ENCODE measurements at places on chromosomes 3 and 15.

DNA sequence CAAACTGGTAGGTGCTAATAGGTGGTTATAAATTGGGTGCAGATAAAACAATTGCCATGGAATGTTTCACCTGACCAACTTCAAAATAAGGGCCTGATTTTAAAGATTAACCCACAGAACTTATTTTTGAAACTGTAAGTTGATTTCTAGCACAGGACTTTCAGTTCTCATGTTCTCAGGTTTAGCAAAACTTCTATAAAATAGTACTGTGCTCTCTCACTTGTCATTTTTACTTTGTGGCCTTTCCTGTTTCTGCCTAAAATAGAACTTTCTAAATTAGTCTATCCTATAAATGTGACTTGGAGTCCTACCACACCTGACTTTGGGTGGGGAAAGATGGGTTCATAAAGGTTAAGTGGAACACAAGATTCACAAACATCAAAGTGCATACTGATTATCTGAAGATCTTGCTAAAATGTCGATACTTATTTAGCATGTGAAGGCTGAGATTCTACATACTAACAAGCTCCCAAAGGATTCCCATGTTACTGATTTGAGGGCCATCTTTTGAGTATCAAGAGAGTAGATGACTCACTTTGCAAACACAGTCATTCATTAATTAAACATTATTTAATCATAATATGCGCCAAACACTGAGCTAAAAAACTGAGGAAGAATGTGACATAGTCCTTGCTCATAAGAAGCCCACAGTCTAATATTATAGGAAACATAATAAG lies 38.6 kb downstream of the BTLA start:
- DNase-seq = no peak

DNA sequence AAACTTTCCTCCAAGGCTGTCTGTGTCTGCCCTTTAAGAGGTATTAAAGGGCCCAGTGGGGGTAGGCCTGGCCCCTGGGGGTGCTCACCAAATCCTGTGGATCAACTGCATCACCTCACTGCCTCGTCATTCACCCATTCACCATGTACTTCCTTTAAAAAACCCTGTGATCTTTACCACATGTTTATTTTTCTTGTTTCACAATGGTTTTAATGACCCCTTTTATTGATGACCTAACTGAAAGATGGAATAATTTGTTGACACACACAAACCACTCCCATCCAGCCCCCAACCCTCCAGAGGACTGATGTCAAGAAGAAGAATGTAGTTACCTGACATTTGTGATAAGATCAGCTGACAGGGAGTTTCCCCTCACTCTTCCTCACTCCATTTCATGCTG lies 40.8 kb downstream of the KCNAB1 start:
- no peak for DNase-seq

DNA sequence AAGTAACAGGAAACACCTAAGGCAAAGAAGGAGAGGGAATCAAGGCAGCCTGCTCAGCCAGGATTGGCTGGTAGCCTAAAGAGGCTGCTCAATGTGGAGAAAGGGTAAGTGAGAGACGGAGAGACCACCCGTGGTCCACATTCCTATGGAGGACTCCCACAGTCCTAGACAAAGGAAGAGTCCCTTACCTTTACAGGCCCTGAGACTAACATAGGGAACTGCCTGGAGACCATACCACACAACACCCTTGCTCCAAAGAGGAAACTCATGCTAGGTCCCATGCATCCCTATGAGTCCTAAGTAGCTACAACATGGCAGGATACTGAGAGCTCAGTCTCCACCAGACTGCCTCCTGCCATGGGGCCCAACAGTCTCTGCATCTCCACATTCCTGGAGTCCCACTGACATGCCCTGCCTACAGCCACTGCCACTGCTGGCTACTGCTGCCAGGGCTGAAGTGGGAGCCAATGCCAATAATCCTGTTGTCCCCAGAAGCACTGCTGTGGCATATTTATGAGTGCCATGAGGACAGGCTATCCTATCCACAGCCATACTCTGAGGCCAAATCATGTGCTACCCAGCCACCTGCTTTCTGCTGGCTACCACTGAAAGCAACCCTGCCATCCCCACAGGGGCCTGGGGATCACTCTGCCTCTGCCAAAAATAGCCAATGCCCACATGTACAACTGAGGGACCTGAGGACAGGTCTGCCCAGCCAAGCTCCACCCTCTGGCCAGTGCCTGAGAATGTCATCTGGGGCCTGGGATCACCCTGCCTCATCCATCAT lies 45.0 kb downstream of the COPS2 start:
- DNase-seq = no peak

DNA sequence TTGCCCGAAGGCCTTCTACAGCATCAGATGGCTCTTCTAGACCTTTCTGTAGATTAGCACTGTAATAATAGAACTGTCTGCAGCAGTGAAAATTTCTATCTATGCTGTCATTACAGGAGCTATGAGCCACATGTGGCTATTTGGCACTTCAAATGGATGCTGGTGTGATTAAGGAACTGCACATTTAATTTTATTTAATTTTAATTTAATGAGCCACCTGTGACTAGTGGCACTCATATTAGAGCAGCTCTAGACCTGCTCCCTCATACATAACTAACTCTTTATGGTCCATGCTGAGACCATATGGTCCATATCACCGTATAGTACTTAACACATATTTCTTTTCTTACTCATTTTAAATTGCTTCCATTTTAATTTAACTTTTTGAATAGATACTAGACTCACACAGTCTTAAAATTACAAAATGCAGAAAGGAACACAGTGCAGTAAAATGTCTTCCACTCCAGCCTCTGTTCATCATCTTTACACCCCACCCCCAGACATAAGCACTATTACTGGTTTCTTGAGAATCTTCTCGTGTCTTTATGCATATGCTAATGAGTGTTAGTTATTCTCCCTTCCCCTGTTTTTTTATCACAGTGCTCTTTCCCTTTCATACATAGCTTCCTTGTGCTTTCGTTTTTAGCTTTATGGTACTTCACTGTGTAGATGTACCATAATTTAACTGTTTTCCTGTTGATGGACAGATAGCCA lies 9.6 kb downstream of the LSM3 start:
- DNase-seq = no peak

DNA sequence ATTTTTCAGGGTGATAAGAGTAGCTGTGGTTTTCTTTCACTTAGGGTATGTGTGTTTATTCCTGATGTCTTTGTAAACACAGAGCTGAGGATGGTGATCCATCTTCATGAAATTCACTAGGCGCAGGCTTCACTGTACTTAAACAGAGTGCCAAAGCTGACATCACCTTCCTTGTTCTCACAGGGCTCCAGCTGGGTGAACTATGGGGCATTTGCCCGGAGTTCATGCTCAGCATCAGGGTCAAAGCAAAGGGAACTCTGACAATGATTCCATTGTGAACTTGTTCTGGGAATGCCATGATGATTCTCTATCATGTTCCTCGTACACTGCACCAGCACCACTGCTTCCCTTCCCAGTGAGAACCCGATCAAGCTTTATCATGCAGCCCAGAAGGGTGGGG lies 184.8 kb upstream of the P2RY1 start:
- no peak for DNase-seq

GRCh38 chr15:78317145-78317836 lies 17.9 kb upstream of the SKIC8 start:
- no peak for DNase-seq

DNA sequence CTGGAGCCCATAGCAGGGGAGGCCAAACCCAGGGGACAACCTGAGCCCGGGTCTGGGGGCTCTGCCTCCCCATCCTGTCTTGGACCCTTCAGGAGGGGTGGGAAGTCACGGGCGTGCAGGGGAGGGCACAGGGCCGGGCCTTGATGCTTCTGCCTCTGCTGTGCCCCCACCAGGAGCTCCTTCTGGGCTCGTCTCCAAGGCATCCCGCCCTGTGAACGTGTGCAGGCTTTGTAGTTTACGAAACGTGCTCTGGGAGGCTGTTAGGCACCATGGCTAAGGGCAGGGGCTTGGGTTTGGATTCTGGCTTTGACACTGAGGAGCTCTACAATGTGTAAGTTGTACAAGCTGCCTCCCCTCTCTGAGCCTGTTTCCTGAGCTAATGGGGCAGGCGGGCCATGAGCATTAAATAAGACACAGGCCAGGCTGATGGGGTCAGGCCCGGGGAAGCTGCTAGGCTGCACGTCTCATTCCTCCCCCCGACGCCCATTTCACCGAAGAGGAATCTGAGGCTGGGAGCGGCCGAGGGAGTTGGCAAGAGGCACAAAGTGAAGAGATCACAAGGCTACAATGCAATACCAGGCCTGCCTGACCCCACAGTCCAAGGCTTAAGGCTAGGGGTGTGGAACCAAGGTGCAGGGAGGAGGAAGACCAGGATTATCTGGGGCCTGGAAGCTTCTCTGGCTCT lies 19.6 kb downstream of the PLXND1 start:
- DNase-seq = peak; percentile 82

- peak; percentile 96 for DNase-seq
Observed at GRCh38 chr3:147008886-147009285, 397.5 kb downstream of the ZIC4 start.

GRCh38 chr3:184603151-184604030 lies 41.8 kb downstream of the EPHB3 start:
- no peak for DNase-seq

GRCh38 chr3:69092030-69092516 lies 7.3 kb downstream of the ARL6IP5 start:
- DNase-seq = no peak

GRCh38 chr15:98580572-98580971 lies 67.8 kb upstream of the IGF1R start:
- DNase-seq = peak; percentile 38

- no peak for DNase-seq
Observed at GRCh38 chr15:91555312-91555711, 298.2 kb upstream of the SLCO3A1 start.

- DNase-seq = no peak
Observed at GRCh38 chr3:53035825-53036619, 9.9 kb downstream of the SFMBT1 start.

- no peak for DNase-seq
Observed at GRCh38 chr3:162052636-162053035, 556.0 kb downstream of the OTOL1 start.

GRCh38 chr15:100897221-100898151 lies 17.9 kb downstream of the ALDH1A3 start:
- DNase-seq = no peak

DNA sequence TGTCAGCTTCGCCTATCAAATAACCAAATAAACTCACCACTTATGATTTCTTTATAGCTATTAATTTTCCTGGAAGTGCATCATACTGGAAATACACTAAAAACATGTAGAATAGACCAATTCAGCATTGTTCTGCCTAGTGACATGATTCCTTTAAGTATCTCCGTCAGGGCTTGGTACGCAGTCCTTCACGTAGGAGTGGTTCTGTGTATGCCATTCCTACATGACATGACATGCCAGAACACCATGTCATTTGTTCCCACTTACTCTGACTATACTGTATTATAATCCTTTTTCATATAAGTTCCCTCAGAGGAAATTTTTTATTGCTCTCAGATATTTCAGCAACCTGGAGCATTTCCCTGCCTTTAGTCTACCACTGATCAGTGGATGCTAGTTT lies 230.7 kb upstream of the EPHA3 start:
- DNase-seq = no peak

DNA sequence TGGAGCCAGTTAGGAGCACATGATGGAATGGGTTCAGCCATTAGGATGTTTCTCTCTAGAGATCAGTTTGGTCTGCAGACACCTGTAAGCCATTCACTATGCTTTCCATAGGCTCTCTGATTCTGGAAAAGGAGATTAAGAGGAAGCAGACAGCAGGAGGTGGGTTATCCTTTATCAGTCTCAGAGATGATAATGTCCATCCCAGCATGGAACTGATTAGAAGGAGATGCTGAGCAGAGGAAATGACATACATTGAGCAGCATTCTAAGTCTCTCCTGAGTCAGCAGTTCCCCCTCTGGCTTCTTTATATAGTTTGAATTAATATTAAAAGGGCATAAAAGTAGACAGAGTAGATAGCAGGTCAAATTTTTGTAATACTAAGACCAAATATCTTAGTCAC lies 591.1 kb downstream of the GBE1 start:
- no peak for DNase-seq

DNA sequence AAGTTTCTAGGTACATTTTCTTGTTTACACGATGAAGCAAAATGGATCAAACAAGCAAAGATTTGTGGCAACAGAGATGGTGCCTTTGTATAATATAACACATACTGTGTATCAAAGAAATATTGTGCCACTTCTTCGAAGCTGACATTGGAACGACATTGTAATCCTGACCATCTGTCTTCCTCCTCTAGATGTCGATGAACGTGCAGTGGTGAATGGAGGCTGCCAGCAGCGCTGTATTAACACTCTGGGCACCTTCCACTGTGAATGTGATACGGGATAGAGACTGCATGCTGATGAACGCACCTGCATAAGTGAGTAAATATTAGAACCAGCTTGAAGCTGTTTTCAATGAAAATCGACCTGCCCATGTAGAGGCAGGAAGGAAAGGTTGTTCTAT lies 613.3 kb upstream of the GOLIM4 start:
- DNase-seq = no peak

DNA sequence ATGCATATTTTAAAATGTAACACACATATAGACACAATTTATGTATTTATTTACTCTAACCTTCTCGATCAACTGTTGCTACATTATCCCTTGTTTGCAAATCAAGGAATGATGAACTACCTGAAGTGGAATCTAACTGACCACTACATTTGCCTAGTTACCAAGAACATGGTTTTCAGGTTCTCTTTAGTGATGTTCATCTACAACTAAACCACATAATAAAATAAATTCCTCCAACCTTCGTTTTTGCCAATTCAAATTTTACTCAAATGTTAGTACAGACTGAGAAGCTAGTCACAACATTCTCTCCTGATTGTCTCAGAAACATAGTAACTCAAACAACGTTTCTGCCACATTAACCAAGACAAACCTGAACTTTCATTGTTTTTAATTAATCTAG lies 521.9 kb downstream of the FOXP1 start:
- no peak for DNase-seq

- DNase-seq = no peak
Observed at GRCh38 chr15:79896131-79896633, 632 bp downstream of the MTHFS start.

GRCh38 chr3:107850681-107851080 lies 240.2 kb downstream of the CD47 start:
- DNase-seq = no peak

DNA sequence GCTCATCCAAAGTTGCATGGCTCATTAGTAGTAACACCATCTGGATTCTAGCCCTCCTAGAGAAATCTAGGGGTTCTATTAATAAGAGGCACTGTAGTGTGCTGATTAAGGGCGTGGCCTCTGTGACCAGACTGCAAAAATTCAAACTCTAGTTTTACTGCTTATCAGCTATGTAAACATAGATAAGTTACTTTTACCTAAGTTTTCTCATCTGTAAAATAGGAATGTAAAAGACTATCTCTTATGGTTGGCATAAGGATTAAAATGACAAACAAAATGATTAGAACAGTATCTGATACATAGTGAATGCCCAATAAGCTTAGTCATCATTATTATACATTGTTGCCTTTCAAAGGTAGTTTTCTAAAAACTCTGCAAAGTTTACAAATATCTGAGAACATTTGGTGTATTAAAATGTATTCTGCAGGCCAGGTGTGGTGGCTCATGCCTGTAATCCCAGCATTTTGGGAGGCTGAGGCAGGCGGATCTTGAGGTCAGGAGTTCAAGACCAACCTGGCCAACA lies 4.5 kb downstream of the PTX3 start:
- DNase-seq = no peak

- no peak for DNase-seq
Observed at GRCh38 chr3:112856537-112856936, 9.9 kb upstream of the CD200R1L start.
